CD4-positive, alpha-beta T cell treated with Interleukin-21 for 1 hour (primary cell): ENCODE measurements at places on chromosomes 5 and 9.

GRCh38 chr5:4847766-4848165 is 292.4 kb upstream of the ADAMTS16 start:
- DNase-seq = no peak

- DNase-seq = peak; percentile 64
Observed at GRCh38 chr9:76576344-76576743, 117.4 kb downstream of the GCNT1 start.

DNA sequence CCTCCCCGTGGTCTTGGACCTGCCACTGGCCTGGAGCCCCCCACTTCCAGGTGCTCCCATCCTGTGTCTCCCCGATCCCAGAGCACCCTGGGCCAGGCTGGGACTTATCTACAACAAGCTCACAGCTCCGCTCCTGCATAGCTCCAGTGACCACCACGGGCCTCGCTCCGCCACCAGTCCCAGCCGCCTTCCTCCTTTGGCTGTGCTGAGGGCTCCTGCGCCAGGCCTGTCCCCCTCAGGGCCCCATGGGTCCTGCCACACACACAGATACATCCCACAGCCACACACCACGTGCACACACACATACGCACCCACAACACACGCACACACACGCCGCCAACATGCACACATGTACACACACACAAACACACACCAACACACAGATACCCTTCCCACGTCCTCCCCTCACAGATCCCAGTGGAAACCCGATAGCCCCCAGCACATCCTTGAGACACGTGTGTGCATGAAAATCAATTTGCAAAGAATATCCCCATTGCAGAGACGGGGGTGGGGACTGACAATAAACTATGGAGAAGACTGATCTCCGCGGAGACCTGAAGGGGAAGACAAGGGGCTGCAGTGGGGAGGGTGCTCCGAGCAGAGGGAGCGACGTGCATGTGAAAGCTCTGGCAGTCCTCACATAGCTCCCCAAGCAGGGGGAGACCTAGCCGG is 18.5 kb upstream of the LAMC3 start:
- no peak for DNase-seq

GRCh38 chr5:1311439-1312055 is 16.7 kb upstream of the TERT start:
- DNase-seq = no peak

- DNase-seq = no peak
Observed at GRCh38 chr5:42596817-42597216, 159.8 kb upstream of the CCDC152 start.

DNA sequence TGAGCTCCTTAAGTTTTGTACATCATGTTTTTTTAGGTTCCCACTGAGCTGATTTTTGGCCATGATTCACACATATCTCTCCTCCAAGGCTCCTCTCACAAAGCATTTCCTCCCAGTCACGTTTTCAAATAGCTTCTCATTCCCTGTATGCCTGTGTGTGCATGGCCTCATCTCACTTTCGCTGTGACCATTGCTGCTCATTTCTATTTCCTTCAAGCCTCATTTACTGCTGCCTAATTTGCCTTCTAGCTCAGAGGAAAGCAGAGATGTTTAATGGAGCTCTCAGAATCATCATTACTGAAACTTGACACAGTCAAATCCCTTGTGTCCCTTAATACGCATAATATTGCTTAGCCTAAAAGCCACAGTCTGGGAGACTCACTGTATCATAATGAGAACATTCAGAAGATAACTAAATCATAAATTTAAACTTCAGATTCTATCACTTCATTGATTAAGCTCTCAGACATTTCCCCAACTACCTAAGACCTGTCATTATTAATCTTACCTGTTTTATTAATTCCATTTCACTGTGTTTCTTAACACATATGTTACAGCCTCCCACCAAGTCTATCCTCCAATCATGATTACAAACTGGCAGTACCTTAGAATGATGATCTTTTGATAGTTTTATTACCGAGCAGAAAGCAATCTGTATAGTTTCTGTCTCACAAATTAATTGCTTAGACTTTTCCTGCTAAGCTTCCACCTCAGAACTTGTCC is 278.3 kb upstream of the PTGER4 start:
- DNase-seq = no peak

- no peak for DNase-seq
Observed at GRCh38 chr5:24141046-24141445, 503.7 kb downstream of the CDH10 start.

DNA sequence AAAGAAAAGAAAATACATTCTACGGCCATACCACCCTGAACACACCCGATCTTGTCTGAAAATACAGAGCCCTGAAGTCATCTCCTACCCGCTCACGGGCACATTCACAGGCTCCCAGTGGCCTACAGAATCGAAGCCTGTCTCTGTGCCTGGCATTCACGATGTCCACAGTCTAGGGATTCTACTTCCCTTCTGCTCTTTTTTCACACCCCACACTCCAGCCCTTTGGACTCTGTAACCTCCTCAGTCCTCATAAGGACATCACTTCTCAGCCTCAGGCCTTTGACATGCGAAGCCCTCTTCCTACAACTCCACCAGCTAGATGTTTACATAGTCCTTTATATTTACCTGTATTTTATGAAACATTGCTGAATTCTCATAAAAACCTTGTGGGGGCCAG is 77.8 kb downstream of the CSNK1A1 start:
- no peak for DNase-seq

DNA sequence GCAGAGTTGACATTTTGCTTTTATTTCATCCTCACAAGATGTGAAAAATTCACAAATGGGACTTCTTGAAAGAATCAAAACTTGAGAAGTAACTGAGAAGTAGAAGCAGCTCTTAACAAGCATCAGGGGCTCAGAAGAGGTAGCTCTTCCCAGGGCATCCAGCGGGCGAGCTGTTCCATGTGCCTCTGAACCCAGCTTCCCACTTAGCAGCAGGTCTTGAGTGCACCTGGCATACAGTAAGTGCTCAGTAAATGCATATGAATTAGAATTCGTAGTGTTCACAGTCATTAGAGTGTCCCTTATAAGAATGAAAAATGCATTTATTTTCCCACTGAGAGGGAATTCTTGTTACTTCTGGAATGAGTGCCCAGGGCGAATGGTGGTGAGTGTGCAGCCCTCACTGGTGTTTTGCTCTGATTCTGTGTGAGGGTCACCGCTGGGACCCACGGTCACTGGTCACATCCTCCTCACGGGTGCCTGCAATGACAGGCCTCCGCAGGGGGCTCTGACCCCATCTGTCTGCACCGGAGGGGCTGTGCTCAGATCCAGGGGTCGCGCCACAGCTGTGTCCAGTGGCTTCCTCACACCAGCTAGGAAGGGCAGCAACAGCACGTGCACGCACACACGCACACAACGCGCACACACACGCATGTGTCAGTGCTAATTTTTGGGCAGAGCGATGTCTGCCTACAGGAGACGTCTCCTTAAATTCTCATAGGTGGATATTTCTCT is 26.9 kb downstream of the EXOC3 start:
- DNase-seq = no peak

- DNase-seq = no peak
Observed at GRCh38 chr9:82894961-82895821, 167.8 kb downstream of the RASEF start.

GRCh38 chr5:137580030-137580429 is 80.9 kb upstream of the SPOCK1 start:
- no peak for DNase-seq

GRCh38 chr9:125755340-125755739 is 8.2 kb downstream of the PBX3 start:
- DNase-seq = no peak

GRCh38 chr5:89441965-89442364 is 559.0 kb upstream of the MEF2C start:
- no peak for DNase-seq
